ENCODE measurements at places on chromosomes 5 and 9.

DNA sequence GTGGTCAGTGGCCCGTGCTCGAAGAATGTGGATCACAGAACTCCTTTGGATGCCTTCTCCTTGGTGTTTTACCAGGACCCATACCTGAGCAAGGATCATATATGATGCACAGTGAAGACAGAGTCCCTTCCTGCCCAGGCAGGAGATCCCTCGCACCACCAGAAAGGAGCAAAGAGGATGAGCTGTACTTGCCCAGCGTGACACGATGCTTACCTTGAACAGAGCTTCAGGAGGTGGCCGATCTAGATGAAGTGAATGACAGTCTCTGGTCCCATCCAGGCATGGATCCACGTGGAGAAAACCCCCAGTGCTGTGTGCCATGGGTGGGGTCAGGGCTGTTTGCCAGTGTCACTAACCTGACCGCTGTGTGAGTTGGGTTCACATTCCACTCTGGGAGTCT lies 455.4 kb downstream of the GADD45G start:
- DNase-seq = no peak

DNA sequence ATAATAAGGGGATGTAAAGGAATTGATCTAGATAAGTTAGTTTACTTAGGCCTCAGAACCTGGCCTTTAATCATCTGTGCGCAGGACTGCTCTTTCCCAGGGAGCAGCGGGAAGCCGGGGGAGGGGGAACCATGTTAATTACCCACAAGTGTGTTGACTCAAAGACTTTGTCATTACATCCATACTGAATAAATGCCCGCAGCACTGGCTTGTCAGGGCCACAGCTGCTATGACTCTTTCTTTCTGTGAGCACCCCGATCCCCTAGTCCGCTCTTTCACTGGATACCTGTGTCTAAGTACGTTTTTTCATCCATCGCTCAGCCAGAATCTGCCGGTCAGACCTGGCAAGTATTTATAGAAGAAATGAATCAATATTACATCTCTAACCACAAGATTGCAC lies 249.3 kb upstream of the DMRT1 start:
- no peak for DNase-seq

- DNase-seq = no peak
Measured at GRCh38 chr9:86043999-86044398, 55.4 kb downstream of the GOLM1 start.

DNA sequence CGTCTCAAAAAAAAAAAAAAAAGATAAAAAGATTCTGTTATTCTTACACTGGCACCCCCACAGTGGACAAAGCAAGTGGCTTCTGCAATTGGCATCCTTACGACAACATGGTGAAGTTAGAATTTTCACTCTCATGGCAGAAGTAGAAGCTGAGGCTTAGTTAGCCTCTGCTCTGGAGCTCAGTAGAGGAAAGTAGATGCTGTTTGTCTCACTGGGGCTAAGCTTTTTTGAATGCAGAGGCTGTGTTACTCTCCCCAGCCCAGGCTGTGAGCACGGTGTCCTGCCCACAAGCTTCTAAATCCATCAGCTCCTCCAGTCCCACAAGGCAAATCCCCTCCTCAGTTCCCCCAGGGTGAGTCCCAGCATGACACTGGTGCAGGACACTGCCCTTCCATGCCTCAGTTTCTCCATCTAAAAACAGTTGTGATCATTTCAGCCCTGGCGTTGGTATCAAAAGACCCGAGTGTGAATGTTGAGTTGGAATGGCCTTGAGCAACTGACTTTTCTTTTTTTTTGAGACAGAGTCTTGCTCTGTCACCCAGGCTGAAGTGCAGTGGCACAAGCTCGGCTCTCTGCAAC lies 22.6 kb upstream of the PHF19 start:
- DNase-seq = no peak

GRCh38 chr5:56516441-56516840 lies 283.3 kb upstream of the ANKRD55 start:
- no peak for DNase-seq

DNA sequence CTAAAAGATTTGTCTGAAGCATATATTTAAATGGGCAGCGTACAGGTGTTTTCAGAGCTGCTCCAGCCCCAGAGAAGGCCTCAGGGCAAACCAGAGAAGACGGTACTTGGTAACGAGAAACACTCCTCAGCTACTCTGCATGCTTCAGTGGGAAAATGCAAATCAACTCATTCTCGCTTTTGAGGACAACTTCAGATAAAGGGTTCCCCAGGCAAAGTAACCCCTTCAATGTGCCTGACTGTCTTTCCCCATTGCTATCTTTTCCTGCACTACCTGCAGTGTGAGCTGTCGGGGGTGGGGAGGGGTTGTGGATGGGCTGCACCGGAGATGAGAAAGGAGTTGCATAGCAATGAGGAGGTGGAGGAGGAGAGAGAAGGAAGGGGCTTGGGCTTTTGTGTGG lies 339.7 kb upstream of the CLINT1 start:
- DNase-seq = no peak

GRCh38 chr5:38297830-38298608 lies 39.7 kb downstream of the EGFLAM start:
- no peak for DNase-seq

DNA sequence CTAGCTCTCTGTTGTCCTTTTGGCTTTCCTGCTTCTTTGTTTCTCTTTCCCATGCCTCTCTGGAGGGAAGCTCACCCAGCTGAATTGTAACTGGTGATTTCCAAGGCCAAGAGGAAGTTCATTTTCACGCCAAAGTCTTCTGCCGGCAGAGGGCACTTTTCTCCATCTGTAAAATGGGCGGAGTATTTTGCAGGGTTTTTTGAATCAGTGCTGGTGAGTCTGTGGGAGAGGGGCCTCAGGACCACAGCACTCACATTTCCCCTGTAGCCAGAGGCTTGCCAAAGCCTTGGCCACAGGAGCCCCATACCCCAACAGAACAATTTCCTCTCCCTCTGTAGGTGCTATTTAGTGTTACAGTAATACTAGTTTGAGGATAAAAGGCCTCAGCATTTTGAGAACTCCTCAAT lies 42.3 kb upstream of the MATR3 start:
- peak; percentile 57 for DNase-seq

DNA sequence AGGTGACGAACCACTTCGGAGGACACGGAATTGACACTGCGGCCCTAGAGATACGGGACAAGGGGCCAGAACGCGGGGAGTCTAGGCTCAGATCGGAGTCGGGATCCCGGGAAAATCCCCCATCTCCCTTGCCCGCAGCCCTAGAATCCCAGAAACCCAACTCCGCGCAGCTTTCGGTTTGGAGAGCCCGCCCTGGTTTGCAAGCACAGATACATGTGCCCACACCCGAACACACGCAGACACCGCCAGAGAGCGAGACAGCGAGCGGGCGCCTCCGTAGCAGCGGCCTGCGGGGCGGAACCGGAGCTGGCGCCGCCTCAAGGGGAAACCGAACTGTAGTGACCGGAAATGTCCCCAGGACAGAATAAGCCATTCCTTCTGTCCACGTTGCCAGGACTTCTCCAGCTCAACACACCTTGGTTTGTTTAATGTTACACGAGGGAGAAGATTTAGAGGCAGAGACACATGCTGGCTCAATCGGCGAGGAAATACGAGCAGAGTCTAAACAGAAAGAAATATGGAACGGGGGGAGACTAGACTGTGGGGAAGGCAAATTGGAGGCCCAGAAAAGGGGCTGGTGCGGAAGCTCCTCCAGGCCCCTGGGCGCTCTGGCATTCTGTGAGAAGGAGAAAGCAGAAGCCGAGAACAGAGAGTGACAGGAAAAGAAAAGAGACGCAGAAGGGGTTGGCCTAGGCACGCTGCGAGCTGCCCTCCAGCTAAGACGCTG lies 2.9 kb upstream of the PAX5 start:
- DNase-seq = peak; percentile 50

GRCh38 chr5:135977375-135977928 lies 22.7 kb upstream of the LECT2 start:
- peak; percentile 53 for DNase-seq

DNA sequence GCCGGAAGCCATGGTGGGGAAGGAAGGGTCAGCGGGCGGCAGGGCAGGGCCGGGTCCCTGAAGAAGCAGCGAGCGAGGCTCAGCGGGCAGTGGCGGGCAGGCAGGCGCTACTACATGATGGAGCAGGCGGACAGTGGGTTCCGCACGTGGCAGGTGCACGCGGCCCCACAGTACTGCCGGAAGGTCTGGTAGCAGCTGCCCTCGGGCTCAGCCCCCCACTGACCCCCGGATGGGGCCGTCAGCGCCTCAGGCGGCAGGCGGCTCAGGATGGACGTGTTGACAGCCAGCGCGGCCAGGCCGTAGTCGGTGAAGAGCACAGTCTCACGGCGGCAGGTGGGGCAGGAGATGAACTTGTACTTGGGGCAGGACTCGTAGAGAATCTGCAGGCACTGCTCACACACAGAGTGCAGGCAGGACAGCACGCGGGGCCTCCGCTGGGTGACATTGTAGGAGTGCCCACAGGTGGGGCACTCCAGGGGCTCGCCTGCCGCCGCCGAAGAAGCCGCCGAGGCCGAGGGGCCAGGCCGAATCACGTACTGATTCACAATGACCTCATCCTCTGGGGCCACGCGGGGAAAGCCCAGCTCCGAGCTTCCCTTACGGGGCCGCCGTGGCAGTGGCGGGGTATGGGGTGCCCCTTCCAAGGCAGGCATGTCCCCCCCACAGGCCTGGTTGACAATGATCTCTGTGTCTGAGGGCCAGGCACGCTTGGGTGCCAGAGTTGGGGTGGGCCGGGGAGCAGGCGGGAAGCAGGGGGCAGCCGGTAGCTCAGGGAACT lies 1.5 kb downstream of the RNF208 start:
- no peak for DNase-seq

DNA sequence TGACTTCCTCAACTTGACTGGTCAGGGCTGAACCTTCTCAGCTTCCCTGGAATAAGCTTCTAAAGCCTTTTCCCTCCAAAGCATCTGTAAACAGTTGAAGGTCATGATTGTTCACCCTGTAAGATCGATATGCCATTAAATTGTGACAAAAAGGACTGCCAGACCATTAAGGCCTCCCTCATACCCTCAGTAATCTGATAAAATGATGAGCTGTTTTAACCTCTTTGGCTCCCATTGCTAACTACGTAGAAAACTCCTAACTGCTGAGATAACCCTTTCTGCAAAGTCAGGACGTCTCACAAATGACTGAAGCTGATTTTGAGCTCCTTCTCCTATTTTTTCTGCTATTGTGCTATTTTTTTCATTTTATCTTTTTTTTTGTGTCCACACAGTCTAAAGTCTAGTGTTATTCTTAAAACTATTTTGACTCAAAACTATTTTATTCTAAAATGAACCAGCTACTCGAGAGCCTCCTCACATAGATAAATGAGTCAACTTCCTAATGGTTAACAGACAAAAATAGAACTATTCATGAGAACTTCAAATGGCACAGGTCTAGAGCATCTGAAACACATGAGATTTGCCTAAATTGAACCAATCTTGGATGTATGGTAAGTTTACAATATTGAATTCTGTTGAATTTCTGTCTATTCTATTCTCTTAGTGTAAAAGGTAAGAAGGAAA lies 395.6 kb upstream of the TLE4 start:
- DNase-seq = no peak

- DNase-seq = no peak
Measured at GRCh38 chr5:174751154-174752000, 27.0 kb downstream of the MSX2 start.

DNA sequence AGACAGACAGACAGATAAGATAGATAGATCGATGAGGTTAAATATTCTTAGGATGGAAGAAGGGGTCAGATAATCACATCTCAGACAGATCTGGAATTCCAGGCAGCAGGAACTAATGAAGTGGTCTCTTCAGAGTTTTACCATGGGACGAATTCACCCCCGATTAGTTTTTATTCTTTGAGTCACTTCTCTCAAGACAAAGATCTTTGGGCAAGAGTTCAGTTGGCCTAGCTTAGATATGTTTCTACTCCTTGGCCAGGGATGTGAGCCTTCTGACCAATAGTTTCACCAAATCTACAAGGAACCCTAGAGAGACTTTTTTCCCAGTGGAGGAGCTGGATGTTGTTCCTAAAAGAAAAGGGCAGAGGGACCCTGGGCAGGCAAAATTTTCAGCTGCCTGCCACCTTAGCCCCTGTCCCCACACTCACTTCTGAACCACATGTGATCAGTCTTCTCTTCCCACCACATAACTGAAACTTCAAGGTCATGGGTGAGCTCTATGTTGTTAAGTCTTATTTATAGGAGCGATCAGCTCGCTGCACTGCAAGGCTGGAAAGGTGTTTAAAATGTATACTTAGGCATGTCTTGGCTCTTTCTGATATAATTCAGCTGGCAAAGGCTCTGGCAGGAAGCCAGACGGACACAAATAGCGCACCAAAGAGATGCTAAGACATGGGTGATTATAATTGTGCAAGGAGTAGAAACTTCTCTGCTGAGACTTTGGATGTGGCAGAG lies 132.9 kb downstream of the PALM2AKAP2 start:
- no peak for DNase-seq

- DNase-seq = no peak
Measured at GRCh38 chr9:100756217-100756616, 178.3 kb downstream of the CAVIN4 start.

DNA sequence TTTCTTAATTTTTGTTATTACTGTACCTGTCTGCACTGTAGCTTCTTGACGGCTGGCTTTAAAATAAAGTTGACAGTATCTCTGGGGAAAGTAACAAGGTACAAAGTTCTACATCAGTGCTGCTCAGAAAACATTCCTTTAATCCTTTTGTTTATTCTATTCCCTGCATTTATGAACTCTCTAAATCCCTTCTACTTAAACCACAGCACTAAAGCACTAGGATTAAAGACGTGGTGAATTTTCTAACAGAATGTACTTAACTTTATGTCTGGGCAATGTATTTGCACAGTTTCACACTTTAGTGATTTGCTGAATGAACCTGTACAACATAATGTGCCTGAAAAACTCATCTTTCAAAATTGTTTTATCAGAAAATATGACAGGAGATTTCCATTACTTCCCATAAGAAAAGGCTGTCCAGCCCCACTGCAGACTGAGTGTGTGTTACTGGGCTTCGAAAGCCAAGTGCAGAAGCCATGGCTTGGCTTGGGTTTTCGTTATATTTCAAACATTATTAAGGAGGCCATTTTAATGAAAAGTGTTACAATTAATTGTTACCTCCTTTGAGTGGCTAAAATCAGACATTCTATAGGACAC lies 43.8 kb downstream of the LHFPL2 start:
- no peak for DNase-seq

All from activated naive CD4-positive, alpha-beta T cell treated with Interleukin-2 at 50 U/mL for 16 hours (primary cell).